ENCODE measurements at places on chromosomes 12 and 14.
A peak's percentile ranks its signal among the peaks of the same experiment; 100 is the strongest.

DNA sequence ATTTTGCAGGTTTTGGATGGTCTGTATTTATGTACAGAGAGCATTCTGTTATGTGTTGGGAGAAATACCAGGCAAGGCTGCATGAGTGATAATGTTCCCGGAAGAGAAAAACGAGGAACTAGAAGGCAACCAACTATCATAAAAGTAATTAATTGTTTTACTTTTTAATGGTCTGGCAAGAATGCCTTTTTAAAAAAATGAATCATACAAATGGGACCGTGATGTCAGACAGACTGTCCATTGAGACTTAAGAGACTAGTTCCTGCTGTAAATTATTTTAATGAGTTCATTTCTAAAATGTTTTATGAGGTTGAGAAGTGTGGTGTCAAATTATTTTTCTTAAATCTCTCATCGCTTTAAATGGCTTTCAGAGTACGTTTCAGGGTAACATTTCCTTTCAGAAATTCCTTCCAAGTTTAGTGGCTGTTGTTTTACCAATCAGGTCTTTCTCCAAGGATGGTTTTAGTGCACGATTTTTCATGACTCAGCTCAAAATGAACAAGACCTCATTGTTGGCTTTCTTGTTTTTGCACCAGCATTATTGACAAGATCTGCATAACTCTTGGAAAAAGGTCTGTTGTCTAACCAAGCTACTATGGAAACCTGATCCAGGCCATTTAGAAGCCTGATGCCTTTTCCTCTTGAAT lies 86.1 kb upstream of the ARHGAP5 start:
- DNase-seq = peak; percentile 88

DNA sequence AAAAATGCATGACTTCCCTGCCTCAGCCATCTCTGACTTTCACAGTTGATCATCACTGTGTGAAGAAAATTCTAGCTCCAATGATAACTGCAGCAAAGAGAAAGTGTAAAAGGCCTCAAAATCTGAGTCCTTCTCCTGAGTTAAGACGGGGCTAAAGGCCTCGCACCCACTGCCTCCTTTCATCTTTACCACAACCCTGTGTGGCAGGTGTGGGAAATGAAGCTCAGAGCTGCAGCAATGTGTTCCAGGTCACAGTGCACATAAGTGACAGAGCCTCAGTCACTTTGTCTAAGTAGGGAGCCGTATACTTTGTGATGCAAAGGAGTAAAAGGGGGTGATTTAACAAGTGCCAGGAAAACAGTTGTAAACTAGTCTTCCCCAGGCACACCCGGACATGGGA lies 144.7 kb upstream of the TMCC3 start:
- no peak for DNase-seq

DNA sequence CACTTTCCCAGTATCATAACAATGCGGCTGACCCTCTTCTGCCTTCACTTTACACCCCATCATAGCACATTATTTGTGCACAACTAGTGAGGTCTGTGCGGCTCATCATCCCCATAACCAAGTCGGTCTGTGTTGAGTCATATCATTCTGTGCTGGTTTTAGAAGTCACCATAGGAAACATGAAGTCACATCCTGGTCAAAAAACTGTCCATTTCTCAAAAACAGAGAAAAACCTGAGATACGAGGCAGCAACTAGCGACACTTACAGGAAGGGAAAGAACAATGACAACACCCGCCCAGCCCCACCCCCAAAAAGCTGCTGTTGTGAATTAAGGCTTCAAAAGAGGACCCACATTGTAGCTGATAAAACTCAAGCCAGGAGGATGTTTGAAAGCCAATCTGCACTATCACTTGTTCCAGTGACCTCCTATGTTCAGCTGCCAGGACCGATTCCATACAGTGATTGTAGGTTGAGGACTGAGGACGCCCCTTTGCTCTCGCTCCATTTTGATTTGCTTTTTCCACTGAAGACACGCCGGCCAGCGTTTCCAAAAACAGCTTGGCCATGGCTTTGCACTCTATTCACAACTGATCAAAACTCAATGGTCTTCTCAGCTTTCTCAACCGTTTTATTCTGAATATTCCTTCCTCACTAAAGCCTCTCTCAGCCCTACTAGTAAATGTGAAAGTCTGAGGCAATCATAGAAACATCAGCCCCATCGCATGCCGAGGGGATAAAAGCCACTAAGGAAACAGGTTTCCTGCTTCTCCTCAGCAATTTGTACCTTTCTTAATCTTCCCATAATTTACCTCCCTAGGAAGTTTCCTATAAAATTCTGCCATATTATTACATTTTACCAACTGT lies 87.5 kb downstream of the DUSP16 start:
- DNase-seq = no peak

GRCh38 chr12:105575235-105575634 lies 244.7 kb downstream of the C12orf75 start:
- no peak for DNase-seq

DNA sequence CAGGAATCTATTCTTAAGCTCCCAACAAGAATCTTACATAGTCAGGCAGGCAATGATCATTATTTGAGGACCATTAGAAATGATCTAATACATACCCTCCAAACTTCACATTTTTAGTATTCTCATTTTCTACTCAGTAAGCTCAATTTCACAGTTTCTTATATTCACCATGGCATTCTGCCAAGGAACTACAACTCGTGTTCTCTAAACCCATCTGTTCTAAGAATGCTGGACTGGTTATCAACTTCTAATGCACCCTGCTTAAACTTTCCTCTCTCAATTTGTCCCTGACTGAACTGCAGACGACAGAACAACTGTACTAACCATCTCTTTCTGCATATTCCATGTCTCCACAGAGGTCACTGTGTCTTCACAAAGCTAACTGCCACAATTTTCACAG lies 58.6 kb downstream of the GXYLT1 start:
- no peak for DNase-seq

GRCh38 chr12:46101485-46101869 lies 111.1 kb upstream of the SCAF11 start:
- no peak for DNase-seq

DNA sequence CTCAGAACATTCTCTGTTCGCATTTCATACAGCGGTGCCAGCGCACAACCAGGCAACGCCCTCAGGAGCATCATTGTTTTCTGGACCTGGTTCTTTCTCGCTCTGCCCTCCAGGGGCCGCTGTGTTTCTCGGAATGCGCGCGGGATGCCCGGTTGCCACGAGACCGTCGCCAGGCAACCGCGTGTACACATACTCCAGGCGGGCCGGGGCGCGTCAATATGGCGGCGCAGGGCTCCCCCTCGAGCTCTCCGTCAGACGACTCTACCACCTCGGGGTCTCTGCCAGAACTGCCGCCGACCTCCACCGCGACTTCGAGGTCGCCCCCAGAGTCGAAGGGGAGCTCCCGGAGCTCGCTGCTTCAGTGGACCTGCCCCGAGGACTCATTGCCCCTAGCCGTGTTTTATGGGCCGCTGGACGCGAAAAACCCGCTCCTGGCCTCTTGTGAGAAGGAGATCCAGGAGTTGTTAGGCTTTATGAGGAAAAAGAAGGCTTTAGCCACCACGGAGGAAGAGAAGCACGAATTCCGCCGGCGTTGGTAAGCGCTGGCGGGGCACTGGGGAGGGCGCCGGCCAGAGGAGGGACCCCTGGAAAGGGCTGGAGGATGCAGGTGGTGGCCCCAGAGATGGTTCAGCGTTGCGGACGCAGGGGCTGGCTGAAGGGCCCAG lies at the start of gene CFAP54:
Gene CFAP54 (plus strand): TSS at position 186 of the 665 bp plus-strand sequence. CDS start 33 bp downstream, at position 219.
- peak; percentile 81 for DNase-seq

DNA sequence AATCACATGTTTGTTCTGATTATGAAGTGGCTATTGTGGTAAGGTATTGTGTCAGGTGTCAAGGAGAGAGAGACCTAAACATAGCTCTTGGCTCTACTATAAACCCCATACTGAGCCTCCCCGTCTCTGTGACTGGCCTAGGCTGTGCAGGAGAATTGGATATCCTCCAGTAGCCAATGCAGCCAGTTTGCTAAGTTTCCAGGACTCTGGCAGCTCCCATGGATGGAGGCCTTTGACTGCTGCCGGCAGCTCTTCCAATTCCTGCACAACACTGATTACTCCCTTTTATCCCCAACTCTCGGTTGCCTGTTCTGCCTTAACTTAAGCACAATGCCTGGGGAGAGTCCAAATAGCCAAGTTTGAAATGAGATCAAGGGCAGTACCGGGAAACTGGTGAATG lies 59.3 kb downstream of the ABCC9 start:
- no peak for DNase-seq

DNA sequence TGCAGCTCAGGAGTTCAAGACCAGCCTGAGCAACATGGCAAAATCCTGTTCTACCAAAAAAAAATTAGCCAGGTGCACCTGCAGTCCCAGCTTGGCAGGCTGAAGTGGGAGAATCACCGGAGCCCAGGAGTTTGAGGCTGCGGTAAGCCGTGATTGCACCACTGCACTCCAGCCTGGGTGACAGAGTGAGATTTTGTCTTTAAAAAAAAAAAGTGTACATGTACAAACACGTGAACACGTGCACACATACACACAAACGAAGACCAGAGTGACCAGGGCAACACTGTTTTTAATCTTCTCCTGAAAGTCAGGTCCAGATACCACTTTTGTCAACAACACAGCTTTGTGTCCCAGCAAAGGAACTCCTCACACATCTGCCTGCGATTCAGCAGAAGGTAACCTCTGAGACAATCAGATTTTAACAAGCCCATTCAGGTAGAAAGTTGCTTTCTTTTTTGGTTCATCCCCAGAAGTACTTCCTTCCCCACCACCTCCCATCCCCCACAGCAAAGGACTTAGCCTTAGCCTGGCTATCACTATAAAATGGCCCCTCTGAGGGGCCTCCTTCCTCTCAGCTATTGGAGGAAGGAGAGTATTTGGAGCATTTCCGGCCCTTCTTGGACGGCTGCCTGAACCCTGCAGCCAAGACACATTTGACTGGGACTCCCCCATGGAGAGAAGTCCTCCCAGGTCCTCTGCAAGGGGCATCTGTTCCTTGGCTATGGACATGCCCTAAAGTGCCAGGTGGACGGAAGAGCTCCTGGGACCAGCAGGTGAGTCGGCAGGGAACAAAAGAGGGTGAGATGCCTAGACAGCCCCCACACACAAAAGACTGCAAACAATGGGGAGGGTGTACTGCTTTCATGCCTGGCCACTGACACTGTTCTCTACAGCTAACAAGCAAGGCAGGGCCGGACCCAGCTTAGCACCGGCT lies 9.8 kb downstream of the CTDSP2 start:
- DNase-seq = no peak

DNA sequence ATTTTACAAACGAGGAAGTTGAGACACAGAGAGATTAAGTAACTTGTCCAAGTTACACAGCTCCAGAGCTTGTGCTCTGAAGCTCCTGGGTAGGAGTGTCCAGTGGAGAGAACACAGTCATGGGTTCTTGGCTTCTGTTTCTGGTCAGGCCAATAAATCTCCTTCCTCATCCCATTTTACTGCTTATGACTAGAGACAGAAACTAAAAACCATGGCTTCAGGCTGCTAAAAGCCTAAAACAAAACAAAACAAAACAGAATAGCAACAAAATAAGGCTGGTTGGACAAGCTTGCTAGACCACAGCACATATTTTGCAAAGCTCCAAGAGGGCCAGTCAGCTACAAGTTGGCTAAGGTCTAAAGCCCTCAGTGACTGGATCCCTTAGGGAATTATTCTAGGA lies 49.8 kb downstream of the PTGER2 start:
- DNase-seq = no peak

DNA sequence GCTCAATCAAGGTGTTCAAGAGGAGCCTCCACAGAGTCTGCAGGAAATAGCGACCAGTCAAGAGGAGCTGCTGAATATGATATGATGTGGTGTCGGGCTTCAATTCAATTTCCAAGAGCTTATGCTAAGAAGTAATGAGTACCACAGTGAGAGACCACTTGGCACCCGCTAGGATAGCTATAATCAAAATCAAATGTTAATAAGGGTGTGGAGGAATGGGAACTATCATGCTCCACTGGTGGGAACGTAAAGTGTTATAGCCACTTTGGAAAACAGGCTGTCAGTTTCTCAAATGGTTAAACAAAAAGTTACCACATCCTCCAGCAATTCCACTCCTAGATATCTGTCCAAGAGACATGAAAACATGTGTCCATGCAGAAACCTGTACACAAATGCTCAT lies 6.7 kb downstream of the POLR3B start:
- DNase-seq = no peak

- DNase-seq = no peak
These were observed 54.4 kb upstream of the MED13L start for GRCh38 chr12:116331876-116332275.

- DNase-seq = peak; percentile 84
These were observed 19.3 kb downstream of the BRF1 start for GRCh38 chr14:105281371-105282097.

GRCh38 chr14:95021588-95021987 lies 135.7 kb downstream of the DICER1 start:
- DNase-seq = no peak

- no peak for DNase-seq
These were observed 87.5 kb downstream of the DUSP6 start for GRCh38 chr12:89264837-89265236.

DNA sequence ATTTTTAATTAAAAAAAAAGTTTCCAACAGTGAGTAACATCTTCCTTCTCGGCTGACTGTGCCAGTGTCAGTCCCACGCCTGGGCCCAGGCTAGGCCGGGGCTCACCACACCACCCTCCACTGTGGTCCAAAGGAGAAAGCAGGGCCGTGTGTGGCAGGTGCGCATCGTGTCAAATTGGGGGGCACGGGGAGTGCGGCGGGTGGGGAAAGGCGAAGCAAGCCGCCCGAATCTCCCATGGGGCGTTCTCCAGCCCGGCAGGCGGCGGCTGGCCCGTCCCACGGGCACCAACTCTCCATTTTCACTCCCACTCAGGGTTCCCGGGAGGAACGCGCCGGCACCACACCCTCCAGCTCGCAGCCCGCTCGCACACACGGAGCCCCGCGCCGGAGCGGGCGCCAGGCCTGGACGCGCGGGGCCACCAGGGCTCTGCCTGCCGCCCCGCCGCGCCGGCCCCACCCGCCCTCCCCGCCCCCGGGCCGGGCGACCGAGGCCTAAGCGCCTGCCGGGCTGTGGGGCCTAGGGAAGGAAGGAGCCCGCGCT lies 604 bp downstream of the EEA1 start:
- DNase-seq = no peak

GRCh38 chr12:64631197-64631596 lies 20.9 kb downstream of the RASSF3 start:
- DNase-seq = no peak

GRCh38 chr12:121778567-121779421 lies 14.7 kb downstream of the RHOF start:
- no peak for DNase-seq

- DNase-seq = no peak
These were observed 23.8 kb upstream of the MGST1 start for GRCh38 chr12:16323638-16324037.

DNA sequence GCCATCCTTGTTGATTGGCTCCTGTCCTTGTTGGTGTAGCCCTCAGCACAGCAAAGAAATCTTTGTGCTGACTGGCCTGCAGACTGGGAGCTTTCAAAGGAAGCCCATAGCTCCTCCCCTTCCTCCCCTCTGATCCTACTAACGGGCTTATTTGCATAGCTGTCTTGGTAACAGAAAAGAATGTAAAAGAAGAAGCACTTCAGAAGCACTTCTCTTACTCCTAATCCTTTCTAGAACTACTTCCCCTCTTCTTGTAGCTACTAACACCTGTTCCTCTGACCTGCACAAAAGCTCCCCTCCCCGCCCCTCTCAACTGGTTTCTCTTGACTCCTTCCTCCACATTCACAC lies 14.3 kb upstream of the RIC8B start:
- no peak for DNase-seq

- DNase-seq = no peak
These were observed 38.1 kb upstream of the JDP2 start for GRCh38 chr14:75389679-75390078.
